ENCODE measurements at places on chromosomes 6 and 20.
A peak's percentile ranks its signal among the peaks of the same experiment; 100 is the strongest.

GRCh38 chr6:158086504-158087223, 81.4 kb downstream of the SERAC1 start:
- no peak for DNase-seq

DNA sequence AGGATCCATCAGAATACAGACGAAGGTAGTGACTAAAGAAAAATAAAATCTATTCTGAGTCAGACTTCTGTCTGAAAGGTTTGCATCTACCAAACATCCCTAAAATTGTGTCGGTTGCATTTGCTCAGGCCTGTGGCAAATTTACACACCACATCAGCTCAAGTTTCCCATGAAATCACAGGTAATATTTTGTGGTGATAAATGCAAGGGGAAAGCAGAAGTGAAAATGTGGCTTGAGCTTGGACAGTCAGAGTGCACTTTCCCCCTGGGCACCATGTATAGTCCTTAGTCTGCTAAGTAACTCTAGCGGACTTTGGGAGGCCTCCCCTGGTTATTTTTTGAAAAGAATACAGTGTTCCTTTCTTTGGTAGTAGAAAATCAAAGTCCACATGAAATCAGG, 159.1 kb downstream of the PKHD1 start:
- DNase-seq: no peak

DNA sequence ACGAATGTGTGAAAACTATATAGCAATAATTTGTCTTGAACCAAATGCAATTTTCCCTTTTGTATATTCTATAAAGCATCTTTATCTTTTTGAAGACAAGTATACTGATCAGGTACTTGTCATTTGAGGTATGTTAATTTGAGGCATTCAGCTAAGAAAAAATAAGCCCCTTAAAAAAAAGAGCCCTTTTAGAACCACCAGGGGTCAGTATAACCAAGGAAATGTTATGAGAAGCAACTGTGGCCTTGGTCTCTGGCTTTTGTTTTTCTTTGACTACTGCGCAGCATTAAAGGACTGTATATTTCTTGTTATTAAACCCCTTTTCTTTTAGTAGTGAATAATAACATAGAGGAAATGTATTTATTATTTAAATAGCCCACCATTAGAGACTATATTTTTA, 43.1 kb downstream of the CD109 start:
- peak; percentile 53 for DNase-seq

DNA sequence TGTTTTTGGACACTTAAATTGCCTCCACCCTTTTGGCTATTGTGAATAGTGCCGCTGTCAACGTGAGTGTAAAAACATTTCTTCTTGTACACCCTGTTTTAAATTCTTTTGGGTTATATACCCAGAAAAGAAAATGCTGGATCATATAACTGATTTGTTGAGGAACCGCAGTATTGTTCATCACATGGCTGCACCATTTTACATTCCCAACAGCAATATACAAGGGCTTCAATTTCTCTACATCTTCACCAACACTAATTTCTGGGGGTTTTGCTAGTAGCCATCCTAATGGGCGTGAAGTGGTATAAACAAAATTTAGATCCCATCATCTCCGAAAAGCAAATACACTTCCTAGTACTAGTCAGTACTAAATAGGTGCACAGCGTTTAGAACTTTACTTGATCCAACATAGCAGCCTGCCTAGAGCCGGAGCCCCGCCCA, 579 bp upstream of the BPHL start:
- DNase-seq: no peak

DNA sequence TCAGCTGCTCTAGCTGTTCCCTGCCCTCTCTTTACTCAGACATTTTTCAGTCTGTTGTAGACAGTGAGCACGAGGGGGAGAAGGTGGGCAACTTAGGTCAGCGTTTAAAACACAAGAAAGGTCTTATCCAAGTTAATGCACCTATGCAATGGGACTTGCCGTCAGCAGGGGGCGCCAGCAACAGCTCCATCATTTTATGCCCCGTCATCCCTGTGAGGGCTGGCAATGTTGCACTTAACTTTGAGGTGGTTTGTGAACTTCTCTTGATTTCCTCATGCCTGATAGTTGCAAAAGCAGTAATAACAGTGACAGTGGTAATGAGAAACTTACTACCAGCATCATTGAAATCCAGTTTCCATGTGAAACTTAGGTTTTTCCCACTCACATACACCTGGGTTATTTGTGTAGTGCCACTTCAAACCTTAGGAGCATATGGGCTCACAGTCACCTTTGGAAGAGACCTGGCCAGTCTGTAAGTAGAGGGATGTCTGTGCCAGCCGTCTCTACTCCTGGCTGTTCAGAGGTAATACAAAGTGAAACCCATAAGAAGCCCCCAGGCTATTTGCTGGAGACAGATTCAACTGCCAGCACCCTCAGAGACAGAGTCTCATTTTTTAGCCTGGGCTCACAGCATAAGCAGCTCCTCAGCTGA, 44.9 kb upstream of the ID1 start:
- DNase-seq: peak; percentile 56

DNA sequence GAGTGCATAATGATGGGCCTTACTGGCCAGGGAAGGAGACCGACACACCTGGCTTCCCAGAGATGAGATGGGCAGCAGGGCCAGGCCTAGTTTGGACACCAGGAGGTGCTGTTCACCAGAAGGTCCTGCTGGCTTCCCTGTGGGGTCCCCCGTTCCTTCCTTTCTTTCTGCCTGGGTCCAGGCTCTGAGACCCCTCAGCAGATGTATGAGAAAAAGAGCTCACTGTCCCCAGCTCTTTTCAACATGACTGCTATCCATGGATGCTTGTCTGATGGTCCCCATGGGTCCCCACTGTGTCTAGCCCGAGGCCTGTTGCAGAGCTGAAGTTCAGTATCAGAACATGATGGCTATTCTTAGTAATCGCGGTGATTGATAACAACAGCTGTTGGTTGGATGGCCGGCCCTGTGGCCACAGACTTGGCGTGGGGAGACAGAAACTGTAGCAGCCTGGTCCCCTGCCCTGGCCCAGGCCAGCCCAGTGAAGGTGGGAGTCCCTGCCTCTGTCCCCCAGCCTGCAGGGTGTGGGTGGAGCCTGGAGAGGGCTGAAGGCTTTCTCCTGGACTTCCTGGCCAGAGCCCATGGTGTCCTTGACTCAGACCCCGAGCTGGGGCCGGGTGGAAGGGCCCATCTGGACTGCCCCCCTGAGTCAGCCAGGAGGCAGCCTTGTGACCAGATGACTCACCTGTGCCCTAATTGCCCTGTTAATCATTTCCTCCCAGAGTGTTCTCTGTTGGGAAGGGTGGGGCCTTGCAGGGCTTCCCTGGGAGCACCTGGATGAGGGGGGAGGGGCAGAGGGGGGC, 9.9 kb upstream of the BAK1 start:
- peak; percentile 52 for DNase-seq

GRCh38 chr6:64217721-64218620, 582.4 kb downstream of the PHF3 start:
- DNase-seq: no peak

DNA sequence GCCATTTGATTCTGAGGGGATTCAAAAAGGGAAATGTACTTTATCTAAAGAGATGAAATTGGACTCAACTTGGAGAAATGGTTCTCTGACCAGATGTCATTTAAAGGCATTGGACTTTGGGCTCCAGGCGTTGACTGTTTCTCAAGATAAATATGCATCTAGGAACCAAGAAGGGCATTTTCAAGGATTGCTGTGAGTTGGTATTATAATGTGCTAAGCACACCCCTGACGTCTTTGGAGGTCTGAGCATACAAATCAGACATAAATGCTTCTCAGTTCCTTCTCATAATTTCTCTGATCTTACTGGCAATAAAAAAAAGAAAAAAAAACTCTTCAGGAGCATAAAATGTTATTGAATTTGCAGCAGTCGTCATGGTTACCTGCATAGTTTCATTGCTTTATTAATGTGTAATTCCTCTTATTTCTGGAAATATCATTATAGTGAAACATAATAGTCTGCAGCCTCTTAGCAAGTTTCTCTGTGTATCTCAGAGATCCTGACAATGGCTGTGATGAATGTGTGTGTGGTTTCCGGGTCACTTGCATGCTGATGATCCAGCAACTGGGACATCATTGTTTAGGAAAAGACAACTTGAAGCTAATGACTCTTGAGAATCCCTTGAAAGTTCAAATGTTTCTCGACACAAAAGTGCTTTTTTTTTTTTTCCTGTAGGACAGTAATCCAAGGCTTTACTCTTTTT, 136.0 kb downstream of the AIG1 start:
- no peak for DNase-seq

Measured in NCI-H2081 (cell line).